ENCODE measurements at places on chromosomes 1 and 21.

DNA sequence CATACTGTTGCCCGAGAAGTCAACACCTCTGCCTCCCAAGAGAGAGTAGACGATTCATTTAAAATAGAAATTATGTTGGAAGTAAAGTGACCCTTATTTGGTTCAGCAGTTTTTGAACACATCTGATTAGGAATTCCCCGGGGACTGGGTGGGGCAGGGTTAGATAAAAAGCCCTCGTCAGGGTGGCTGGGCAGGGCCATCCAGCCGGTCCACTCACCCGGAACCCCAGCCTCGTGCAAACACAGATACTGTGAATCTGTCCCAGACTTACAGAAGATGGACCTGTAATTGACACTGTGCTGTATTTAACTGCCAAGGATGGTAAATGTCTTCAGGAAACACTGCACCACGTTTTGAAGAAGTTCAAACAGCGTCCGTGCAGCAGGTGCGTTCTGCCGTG lies 63.7 kb downstream of the PRDM16 start:
- no peak for DNase-seq

GRCh38 chr1:81505831-81506230 lies 294.9 kb upstream of the ADGRL2 start:
- DNase-seq: no peak

GRCh38 chr1:50148142-50148923 lies 39.6 kb downstream of the ELAVL4 start:
- DNase-seq: no peak

DNA sequence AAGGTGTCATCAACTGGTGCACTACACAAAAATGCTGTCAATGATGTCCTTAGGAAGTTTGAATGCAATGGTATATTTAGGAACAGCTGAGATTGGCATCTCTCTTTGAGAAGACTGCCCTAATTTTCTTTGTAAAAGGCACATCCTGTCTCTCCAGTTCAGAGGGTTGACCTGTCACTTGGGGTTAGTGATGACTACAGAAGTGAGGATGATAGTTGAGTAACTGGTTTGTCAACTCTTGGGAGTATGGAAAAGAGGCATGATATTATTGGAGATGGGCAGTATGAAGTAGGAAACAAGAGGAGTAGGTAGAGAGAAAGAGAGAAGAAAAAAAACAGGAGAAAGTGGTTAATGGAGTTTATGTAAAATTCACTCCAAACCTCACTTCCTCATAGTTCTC lies 40.4 kb upstream of the PIGC start:
- no peak for DNase-seq

GRCh38 chr1:190289897-190290296 lies 187.8 kb downstream of the BRINP3 start:
- no peak for DNase-seq

DNA sequence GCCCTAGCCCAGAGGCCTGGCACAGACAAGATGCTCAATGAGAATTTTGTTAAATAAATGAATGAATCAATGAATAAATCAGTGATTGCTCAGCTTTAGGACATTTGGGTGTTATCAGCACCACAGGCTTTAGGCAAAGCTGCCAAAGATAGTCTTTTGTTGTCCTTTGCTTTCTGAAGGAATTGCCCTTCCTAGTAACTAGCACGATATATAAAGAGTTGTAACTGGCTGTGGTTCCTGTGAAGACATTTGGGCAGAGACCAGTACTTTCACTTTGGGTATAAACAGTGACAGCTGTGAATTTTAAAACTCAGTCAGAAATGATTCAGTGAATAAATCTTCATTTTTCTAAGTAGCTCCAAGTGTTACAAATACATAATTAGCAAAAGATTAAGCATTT lies 13.3 kb downstream of the RNU5D-1 start:
- DNase-seq: no peak

- DNase-seq: no peak
These were observed 20.0 kb downstream of the MMEL1 start for GRCh38 chr1:2612591-2613365.

- no peak for DNase-seq
These were observed 162.7 kb downstream of the PIGK start for GRCh38 chr1:77056525-77056924.

DNA sequence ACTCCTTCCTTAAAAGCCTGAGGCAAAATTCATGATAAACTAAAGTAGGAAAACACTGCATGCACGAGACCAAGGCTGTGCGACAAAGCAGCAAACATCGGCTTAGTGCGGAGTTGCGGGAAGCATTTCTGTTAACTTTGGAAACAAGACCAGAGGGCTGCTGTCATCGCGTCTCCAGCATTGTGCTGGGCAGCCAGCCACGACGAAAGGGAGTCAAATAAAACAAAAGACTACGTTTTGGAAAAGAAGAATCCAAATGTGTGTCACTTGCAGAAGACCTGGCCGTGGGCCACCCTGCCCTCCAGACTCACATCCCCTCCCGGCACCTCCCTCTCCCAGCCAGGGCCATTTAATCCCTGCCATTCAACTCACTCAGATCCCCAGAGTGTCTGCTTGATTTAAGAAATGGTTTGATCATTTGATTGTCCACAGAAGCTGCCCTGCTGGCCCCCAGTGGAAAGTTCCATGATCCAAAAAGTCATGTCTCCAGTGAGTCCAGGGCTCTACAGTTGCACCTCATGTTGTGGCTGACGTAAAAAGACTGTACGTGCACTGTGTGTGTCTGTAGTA lies 2.4 kb upstream of the KRTAP10-11 start:
- DNase-seq: no peak

DNA sequence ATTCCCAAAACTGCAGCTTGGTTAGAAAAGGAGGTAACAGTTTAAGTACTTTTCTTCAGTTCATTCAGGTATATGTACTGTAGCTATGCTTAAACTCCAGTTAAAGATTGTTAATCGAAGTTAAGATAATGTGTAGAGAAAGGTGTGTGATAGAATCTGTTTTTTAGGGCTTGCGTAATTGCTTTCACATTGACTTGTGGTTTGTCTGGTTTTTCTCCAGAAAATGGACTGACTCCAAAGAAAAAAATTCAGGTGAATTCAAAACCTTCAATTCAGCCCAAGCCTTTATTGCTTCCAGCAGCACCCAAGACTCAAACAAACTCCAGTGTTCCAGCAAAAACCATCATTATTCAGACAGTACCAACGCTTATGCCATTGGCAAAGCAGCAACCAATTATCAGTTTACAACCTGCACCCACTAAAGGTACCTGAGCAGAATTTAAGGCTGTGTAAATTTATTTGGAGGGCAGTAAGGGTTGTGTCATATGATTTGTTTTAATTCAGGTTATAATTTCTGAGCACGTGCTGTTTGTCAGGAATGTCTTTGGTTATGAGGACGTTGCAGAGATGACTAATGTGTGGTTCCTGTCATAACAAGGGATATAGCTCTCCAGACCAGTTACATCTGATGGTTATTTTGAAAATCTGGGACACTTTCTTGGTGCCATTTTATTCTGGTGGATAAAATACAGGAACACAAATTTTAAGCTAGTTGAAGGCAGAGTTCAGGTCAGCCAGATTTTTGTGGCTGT lies 26.0 kb downstream of the ATF6 start:
- no peak for DNase-seq

- DNase-seq: no peak
These were observed 1368.6 kb upstream of the ADGRL4 start for GRCh38 chr1:80375109-80375508.

- DNase-seq: no peak
These were observed 286.9 kb downstream of the KIF26B start for GRCh38 chr1:245441689-245442088.

DNA sequence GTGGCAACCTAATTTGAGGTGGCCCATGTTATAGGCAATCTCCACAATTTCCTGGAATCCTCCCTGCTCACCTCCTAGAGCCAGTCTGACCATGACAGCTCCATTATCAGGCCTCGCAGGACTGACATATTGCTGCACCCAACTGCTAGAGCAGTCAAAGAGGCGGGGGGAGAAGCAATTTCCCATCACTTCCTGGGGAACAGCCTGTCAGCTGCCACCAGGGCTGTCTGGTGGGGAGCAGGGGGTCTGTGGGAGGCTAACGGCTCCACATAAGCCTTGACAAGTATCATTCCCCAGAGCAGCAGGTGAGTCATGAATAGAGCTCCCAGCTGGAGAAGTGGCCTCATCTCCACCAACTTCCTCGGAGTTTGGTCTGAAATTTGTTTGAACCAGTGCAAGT lies 322.9 kb downstream of the MATN1 start:
- DNase-seq: no peak

- DNase-seq: no peak
These were observed 789.3 kb upstream of the ADAMTS5 start for GRCh38 chr21:27756191-27756590.

DNA sequence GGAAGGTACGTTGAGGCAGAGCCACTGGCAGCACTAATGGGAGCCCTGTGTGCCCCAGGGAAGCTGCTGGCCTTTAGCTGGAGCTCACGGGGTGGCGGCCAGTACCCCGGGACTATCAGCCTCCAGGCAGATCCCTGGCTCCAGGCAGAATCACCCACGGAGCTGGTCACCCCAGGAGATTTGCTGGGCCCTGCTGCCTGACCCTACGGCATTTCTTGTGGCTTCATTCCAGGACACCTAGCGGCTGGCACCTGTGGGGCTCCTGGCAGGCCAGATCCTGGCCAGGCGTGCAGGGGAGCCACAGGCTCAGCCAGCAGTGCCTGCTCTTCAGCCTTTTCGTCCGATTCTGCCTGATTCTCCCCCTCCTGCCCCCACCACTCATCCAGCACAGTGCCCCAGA lies 7.1 kb downstream of the PADI1 start:
- DNase-seq: no peak

- no peak for DNase-seq
These were observed 98.9 kb downstream of the PGBD5 start for GRCh38 chr1:230326971-230327891.

GRCh38 chr1:164843743-164844500 lies 284.9 kb downstream of the PBX1 start:
- DNase-seq: no peak

DNA sequence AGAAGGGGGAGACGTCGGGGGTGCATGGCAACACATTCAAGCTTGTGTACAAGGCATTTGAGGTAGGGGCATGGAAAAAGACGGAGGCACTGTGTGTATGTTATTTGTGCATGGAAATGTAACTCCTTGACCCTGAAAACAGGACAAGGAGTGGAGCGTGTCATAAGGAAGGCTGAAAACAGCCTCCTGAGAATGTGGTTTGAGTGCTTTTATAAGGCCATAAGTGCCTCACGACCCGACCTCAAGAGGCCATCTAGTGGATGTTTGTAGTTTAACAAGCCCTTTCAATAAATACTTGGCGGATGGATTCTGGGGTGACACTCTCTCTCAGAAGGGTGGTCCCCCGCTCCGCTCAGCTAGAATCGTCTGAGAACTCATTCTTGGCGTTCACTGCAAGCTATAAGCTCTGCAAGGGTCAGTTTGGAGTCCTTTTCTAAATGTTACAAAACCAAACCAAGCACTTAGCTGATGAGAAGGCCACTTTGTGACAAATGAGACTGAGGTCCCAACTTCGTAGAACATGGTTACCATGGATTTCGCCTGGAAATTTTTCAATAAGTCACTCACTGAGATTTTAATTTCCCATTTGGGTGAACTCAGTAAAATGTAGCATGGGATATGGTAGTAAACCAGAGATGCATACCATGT lies 38.8 kb upstream of the CLCA4 start:
- no peak for DNase-seq

- no peak for DNase-seq
These were observed 34.1 kb downstream of the IGSF21 start for GRCh38 chr1:18141661-18142060.

DNA sequence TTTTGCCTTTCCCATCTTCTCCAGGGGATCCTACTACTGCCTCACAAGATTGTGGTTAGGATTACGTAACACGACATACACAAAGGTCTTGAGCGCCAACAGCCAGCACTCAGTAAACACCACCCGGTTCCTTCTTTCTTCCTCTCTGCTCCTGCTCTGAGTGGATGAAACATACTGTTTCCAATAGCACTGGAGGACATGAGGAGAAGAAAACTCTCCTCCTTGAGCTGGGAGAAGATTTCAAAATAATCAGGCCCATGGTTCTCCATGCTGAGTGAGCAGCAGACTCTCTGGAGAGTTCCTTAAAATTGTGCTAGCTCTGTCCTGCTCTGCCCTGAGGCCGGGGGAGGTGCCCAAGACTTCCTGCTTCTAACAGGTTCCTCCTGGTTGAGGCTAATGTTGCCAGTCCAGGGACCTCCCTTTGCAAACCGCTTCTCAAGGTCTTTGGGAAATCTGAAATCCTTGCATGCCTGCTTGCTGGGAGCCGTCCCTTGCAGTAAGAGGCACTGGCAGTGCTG lies 29.4 kb upstream of the MX1 start:
- no peak for DNase-seq

DNA sequence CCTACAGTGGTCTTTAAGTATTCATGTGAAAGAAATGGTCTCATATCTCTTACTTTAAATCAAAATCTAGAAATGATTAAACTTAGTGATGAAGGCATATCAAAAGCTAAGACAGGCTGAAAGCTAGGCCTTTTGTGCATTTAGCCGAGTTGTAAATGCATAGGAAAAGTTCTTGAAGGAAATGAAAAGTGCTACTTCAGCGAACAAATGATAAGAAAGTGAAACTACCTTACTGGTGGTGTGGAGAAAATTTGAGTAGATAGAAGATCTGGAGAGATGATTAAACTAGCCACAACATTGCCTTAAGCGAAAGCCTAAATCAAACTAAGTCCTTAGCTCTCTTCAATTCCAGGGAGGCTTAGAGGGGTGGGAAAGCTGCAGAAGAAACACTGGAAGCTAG lies 147.6 kb downstream of the DSCAM start:
- no peak for DNase-seq

DNA sequence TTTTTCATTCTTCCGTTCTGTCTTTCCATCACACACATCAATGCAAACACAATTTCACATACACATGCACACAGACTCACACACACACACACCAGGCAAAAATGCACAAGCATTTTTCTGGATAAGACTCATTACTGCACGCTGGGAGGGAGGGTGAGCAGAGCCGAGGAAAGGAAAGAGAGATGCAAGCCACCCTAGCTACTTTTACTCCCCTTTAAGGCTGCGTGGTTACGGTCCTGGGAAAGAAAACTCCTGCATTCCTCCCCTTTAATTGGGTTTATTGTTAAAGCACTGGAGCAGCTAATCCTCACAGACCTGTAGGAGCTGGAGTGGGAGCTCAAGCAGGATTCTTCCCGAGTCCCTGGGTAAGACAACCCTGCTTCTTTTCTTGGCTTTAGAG lies at the start of gene CAMK1G:
TSS of gene CAMK1G (plus strand) at position 307 of the 400 bp plus-strand sequence. CDS start 11,270 bp downstream, outside the sequence.
- no peak for DNase-seq

DNA sequence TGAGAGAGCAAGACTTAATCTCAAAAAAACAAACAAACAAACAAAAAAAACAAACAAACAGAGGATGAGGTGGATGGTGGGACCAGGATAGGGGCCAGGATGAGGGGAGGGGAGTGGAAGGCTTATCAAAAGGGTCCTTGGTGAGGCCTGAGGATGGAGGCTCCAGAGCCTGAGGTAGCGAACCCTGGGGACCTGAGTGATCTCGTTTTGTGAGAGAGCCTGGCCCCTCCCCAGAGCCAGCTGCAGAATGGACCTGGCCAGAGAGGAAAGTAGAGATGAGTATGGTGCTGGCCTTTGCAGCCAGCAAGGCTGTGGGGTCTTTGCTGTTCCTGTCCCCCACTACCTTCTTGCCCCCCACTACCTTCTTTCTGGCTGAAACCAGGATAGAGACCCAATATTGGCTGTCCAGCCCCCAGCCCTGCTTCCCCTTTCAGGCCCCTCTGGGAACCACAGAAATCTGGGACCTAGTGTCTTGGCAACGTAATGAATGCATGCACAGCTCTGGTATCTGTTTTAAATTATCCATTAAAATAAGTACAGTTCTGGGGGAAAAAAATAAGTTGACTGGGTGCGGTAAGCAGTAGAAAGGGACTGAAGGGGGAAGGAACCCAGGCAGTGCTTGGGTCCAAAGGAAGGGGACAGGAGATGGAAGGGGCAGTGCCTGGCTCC lies 1.1 kb upstream of the LMNA start:
- DNase-seq: no peak
